ENCODE measurements at places on chromosomes 2 and 18.

GRCh38 chr2:67752969-67753368 lies 309.8 kb downstream of the C1D start:
- no peak for DNase-seq
- no peaks in the 10 kb centered on the region for H3K4me1 ChIP-seq
- H3K4me3 ChIP-seq, result no peak overlapping the region
- no peak overlapping the region for H3K27ac ChIP-seq
- no peaks in the 10 kb centered on the region for H3K36me3 ChIP-seq

DNA sequence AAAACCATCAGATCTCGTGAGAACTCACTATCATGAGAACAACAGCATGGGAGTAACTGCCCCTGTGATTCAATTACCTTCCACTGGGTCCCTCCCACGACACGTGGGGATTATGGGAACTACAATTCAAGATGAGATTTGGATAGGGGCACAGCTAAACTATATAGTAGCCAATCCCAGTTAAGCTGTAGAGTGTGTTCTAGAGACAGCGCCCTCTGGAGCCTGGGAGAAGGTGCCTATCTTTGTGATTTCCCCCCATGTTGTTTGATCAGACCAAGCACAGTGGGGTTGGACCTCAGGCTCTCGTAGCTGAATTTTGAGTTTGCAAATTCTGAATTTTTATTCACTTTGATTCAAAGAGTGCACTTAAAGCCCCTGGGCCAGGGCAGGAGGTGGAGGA lies 108.2 kb upstream of the TWIST2 start:
- H3K27me3 ChIP-seq, result peaks cover 83% of the 10 kb centered on the region
- no peak overlapping the region for H3K27ac ChIP-seq
- H3K4me3 ChIP-seq, result no peak overlapping the region
- H3K36me3 ChIP-seq, result no peaks in the 10 kb centered on the region
- H3K4me1 ChIP-seq, result no peaks in the 10 kb centered on the region
- DNase-seq, result no peak

- no peak overlapping the region for H3K27ac ChIP-seq
- H3K36me3 ChIP-seq, result no peaks in the 10 kb centered on the region
- H3K4me1 ChIP-seq, result no peaks in the 10 kb centered on the region
- no peak for DNase-seq
- no peaks in the 10 kb centered on the region for H3K27me3 ChIP-seq
Measured at GRCh38 chr2:182447163-182447562, 20.3 kb upstream of the PDE1A start.

DNA sequence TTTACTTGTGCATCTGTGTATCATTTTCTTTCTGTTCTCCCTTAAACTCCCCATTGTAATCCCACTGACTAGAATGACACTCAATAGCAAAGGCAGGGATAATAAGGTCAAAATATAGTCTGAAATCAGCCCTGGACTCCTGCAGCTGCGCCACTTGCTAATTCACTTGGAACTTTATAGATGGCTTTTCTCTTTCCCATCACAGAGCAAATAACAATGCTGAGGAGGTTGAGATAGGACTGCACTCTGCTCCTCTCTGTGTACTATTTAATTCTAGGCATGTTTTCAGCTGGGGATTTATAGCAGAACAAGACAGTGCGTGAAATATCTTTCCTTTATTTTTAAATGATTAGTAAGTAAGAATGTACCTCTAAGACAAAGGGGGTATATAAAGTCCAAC lies 324.2 kb downstream of the LNPK start:
- no peaks in the 10 kb centered on the region for H3K4me1 ChIP-seq
- H3K4me3 ChIP-seq, result no peak overlapping the region
- H3K36me3 ChIP-seq, result no peaks in the 10 kb centered on the region
- no peak overlapping the region for H3K27ac ChIP-seq
- peaks cover 24% of the 10 kb centered on the region for H3K27me3 ChIP-seq

DNA sequence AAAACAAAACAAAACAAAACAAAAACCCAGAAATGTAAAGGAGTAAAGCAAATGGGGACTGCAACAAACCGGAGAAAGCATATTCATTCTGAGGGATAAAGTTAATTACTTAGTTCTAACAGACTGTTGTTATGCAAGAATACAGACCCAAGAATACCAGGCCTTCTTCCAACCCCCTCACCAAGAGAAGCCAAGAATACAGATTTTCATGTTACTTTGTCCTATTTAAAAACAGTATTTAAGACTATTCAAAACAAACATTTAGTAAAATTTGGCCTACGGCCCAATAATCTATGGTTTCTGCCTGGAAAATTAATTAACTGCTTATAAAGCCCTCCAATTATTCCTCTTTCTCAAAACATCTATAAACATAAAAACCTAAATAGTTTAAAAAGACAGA lies 91.4 kb downstream of the USP34 start:
- DNase-seq, result no peak
- H3K27me3 ChIP-seq, result no peaks in the 10 kb centered on the region
- peaks cover 26% of the 10 kb centered on the region for H3K36me3 ChIP-seq
- no peak overlapping the region for H3K27ac ChIP-seq

DNA sequence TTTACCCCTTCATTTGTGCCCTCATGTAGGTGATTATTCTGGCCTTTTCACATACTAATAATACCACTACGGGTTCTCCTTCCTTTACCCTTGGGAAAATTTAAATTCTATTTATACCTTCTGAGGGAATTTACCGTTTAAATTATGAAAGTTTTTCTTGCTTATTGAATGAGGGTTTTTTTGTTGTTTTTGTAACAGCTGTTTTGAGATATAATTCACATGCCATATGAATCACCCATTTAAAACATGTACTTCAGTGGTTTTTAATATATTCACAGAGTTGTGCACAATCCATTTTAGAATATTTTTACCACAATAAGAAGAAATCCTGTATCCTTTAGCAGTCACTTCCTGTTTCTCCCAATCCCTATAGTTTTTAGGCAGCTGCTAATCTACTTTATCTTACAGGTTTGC lies 54.7 kb downstream of the EML4 start:
- DNase-seq, result no peak
- H3K36me3 ChIP-seq, result no peaks in the 10 kb centered on the region
- no peak overlapping the region for H3K4me3 ChIP-seq
- no peaks in the 10 kb centered on the region for H3K4me1 ChIP-seq
- no peaks in the 10 kb centered on the region for H3K27me3 ChIP-seq

GRCh38 chr2:36493306-36493705 lies 104.7 kb downstream of the FEZ2 start:
- no peak overlapping the region for H3K27ac ChIP-seq
- DNase-seq, result no peak
- H3K36me3 ChIP-seq, result peaks cover 7% of the 10 kb centered on the region
- H3K4me3 ChIP-seq, result no peak overlapping the region
- no peaks in the 10 kb centered on the region for H3K27me3 ChIP-seq

GRCh38 chr2:223642506-223642905 lies 40.3 kb upstream of the SCG2 start:
- DNase-seq, result peak; percentile 43
- no peak overlapping the region for H3K4me3 ChIP-seq
- H3K4me1 ChIP-seq, result 0 out of 2 replicates have a peak, but pooled peaks cover 5% of the 10 kb centered on the region
- H3K27me3 ChIP-seq, result no peaks in the 10 kb centered on the region

DNA sequence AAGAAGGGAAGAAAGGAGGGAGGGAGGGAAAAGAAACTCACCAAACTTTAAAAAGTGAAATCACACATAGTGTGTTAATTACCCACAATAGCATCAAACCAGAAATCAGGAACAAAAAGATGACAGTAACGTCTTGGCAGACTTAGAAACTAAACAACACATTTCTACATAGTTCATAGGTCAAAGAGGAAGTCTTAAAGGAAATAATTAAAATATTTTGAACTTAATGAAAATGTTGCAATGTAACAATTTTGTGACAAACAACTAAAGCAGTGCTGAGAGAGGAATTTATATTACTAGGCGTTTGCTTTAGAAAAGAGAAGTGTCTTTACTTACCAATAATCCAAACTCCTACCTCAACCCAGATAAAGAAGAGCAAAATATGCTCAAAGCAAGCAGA lies 505.0 kb upstream of the ID2 start:
- DNase-seq, result no peak
- no peak overlapping the region for H3K27ac ChIP-seq
- no peaks in the 10 kb centered on the region for H3K36me3 ChIP-seq
- no peaks in the 10 kb centered on the region for H3K4me1 ChIP-seq
- H3K27me3 ChIP-seq, result peaks cover 5% of the 10 kb centered on the region
- H3K4me3 ChIP-seq, result no peak overlapping the region

DNA sequence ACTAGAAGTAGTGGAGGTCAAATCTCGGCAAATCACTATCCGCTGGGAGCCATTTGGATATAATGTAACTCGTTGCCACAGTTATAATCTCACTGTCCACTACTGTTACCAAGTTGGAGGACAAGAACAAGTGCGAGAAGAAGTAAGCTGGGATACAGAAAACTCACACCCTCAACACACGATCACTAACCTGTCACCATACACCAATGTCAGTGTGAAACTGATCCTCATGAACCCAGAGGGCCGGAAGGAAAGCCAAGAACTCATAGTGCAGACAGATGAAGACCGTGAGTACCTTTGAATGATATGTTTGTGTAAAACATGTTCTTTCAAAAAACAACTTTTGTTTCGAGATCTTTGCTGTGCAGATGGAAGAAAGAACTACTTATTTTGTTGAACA lies 502.6 kb downstream of the PTPRM start:
- H3K36me3 ChIP-seq, result no peaks in the 10 kb centered on the region
- DNase-seq, result no peak
- no peaks in the 10 kb centered on the region for H3K4me1 ChIP-seq

- no peak overlapping the region for H3K27ac ChIP-seq
- no peak overlapping the region for H3K4me3 ChIP-seq
- no peaks in the 10 kb centered on the region for H3K27me3 ChIP-seq
- H3K36me3 ChIP-seq, result no peaks in the 10 kb centered on the region
- H3K4me1 ChIP-seq, result no peaks in the 10 kb centered on the region
- peak; percentile 14 for DNase-seq
Measured at GRCh38 chr2:127196998-127197397, 23.1 kb downstream of the CYP27C1 start.

- peaks cover 47% of the 10 kb centered on the region for H3K36me3 ChIP-seq
- H3K27me3 ChIP-seq, result no peaks in the 10 kb centered on the region
- DNase-seq, result peak; percentile 71
- no peak overlapping the region for H3K27ac ChIP-seq
- H3K4me3 ChIP-seq, result no peak overlapping the region
Measured at GRCh38 chr2:232761301-232761907, 15.0 kb downstream of the KCNJ13 start.

DNA sequence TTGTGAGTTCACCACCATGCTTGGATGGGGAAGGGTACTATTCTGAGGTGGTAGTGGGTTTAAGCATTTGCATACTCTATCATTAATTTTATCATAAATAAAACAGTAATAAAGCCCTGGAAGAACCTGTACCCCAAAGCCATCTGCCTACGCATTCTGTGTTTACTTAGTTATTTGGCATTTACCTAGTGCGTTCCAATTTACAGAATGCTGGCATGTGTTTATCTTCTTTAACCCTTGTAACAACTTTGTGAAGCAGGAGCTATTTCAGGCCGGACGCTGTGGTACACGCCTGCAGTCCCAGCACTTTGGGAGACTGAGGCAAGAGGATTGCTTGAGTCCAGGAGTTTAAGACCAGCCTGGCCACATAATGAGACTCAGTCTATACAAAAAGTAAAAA lies 17.8 kb upstream of the ODC1 start:
- no peak overlapping the region for H3K27ac ChIP-seq
- no peaks in the 10 kb centered on the region for H3K27me3 ChIP-seq
- no peaks in the 10 kb centered on the region for H3K4me1 ChIP-seq
- no peak overlapping the region for H3K4me3 ChIP-seq

DNA sequence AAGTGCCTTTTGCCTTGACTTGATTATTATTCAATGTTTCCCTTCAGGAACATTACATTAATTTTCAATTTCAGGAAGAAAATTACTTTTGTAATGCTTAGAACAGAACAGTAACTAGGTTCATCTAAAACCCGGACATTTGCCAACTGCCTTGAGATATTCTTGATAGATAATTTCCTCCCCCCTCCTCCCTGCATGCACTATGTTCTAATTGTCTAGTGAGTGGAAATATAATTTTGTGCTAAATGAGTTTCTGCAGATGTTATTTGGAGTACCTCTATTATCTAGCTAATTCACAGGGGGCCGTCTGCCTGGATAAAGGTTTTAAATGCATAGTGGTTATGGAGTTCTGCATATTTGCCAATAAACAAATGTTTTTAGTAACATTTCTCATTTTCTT lies 200.3 kb upstream of the SLC39A10 start:
- DNase-seq, result no peak
- H3K4me1 ChIP-seq, result no peaks in the 10 kb centered on the region
- H3K4me3 ChIP-seq, result no peak overlapping the region
- no peaks in the 10 kb centered on the region for H3K27me3 ChIP-seq
- no peaks in the 10 kb centered on the region for H3K36me3 ChIP-seq

DNA sequence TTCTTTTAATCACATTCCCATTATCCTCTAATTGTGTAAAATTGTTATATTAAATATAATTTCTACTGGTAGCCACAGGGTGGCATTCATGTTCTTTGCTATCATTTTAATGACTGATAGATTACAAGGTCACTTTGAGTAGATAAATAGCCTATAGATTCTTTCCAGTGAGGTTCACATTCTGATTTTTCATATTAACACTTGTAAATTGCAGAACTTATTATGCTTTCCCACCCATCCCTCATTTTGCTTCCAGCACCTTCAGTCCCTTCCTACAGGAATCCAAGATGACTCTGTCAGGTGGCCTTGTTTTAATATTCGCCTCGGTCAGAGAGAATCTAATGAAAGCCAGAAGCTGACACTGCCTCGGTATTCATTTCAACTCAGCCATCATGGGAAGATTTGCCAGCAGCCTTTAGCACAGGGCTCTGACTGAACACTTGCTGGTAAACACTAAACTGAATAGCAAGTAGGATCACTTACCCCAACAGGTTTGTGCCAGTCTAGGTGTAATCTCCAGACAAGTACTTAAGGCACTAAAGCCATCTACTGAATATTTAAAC lies 101.2 kb upstream of the FSHR start:
- H3K27ac ChIP-seq, result no peak overlapping the region
- H3K4me1 ChIP-seq, result no peaks in the 10 kb centered on the region
- peaks cover under 1% of the 10 kb centered on the region for H3K27me3 ChIP-seq
- no peak overlapping the region for H3K4me3 ChIP-seq
- H3K36me3 ChIP-seq, result no peaks in the 10 kb centered on the region
- no peak for DNase-seq

DNA sequence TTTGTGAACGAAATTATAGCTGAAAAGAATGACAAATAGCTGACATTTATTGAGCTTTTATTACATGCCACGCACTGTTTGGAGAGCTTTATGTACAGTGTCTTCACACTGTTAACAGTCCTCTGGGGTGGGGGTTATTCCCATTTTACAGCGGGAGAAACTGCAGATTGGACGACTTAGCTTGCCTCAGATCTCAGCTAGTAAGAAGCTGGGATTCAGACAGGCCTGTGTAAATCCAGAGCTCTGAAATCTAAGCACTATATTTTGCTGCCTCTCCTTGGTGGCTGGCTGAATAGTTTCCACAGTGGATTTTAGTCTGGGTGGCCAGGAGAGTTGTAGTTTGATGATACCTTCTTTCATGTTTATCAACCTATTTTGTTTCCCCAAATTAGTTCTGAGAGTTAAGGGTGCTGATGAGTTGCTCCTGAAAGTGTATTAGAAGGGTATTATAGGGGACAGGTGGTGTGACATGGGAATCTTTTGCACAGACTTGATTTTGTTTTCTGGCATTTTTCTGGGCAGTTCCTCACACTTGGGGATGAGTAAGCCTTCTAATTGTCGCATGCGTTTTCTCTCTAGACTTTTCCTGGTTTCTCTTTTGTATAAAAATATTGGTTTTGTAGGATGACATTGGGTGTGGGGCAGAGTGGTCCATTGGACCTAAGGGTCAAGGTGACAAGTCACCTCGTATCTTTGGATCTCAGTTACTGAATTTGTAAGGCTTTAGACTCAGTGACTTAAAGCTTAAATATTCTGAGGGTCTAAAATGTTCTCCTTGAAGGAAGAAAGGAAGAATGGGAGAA lies 1.5 kb downstream of the ACSL3 start:
- H3K27ac ChIP-seq, result peak overlapping the region; percentile 72
- H3K36me3 ChIP-seq, result peaks cover 8% of the 10 kb centered on the region
- H3K4me3 ChIP-seq, result peak overlapping the region; percentile 83
- H3K27me3 ChIP-seq, result no peaks in the 10 kb centered on the region

Measured in PC-9 (cell line).